NCI-H2029 treated with DMSO at 0.1 percent for 48 hours (cell line): ENCODE measurements at places on chromosomes 3 and 15.

DNA sequence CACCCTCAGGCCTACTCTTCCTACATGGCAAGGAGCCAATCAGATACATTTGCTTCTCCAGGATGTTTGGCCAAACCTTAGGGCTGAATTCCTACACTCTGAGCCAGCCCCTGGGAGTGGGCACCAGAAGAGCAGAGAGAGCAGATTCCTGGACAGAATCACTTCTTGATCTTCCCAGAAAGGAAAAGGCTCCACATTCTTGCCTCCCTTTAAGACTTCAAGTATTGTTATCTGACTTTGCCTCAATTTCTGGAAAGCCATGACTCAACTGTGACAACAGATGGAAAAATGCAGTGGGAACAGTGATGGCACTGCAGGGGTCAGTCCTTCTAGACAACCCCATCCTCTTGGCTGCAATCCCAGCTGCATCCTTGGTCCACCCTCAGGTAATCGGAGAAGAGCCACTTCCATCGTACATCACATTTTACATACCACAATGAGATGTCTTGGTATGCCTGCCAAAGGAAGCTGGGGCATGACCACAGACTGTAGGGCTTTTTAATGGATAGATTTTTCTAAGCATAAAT is 21.0 kb downstream of the SLCO2A1 start:
- DNase-seq = no peak

DNA sequence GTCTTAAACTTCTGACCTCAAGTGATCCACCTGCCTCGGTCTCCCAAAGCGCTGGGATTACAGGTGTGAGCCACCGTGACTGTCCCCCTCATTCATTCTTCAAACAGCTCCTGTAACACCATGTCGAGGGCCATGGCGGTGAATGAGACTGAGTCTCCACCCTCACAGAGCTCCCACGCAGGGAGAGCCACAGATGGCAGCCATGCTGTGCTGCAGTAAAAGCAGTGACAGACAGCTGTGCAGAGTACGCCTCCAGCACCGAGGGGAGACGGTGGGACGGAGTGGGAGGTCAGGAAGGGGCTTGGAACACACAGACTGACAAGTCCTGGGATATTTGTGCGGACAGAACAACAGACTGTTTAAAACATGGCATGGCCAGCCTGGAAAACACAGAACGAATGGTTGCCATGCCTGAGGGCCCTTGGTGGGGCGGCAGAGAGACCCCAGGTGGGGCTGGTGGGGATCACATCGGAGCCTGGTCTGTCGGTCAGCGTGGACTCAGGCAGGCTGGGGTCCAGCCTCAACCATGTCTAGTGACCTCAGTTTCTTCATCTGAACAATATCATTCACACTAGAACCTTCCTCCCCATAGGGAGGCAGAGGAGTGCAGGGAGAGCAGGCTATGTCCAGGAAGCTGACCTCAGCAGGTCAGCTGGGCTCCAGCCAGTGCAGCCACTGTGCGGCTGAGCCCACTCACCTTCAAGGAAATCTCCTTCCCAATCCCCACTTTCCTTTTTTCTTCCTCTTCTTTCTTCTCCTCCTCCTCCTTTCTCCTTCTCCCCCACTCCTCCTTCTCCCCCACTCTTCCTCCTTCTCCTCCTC is 20.6 kb upstream of the LCTL start:
- no peak for DNase-seq

GRCh38 chr3:106908181-106908938 is 468.9 kb upstream of the CCDC54 start:
- no peak for DNase-seq

DNA sequence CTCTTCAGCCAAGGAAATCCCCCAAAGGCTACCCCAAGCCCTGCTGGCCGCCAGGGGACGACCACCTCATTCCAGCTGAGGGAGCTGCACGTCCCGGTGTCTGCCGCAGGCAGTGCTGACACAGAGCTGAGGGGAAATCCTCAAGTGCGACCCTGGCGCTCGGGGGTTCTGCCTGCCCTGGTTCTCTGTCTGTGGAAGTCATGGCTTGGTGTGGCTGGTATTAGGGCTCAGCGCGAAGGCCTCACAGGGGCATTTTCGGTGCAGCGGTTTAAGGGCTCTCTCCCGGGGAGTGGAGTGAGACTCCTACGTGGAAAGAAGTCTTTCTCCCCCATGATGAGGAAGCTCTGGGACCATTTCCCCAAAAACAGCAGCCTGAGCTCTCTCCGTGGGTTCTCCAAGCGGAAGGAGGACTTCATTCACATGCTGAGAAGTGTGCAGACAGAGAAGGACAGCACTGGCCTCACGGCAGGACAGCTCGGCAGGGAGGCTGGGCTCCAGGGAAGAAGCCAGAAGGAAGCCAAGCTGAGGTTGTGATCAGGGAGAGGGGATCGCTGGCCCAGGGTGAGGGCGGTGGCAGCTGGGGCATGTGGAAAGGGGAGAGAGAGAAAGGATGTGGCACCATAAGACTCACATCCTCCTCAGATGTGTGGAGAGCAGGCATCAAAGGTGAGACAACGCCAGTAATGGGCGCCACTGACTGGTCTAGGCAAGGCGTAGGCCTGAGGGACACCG is 48.6 kb downstream of the KLF15 start:
- no peak for DNase-seq

DNA sequence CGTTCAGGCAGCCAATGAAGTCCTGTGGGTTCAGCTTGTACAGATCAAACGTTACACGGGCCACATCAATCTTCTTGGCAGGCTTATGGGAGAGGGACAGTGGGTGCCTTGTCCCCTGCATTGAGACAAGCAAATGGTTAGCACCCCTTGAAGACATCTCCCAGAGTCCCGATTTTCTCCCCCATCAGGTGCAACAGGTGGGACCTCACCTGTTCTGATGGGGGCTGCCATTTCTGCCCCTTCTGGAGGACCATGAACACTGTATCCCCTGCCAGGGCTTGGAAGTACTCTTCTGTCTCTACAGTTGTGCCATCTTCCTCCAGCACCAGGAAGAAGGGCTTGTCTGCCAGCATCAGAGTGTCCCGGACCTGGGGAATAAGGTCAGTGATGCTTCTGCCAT is 10.1 kb downstream of the CIDEC start:
- DNase-seq = no peak
